ENCODE measurements at places on chromosomes 2 and 18. TPM values are rescaled to one million over a fixed set of nuclear protein-coding genes. Genes with fewer than 3 reads are reported as not detected.

DNA sequence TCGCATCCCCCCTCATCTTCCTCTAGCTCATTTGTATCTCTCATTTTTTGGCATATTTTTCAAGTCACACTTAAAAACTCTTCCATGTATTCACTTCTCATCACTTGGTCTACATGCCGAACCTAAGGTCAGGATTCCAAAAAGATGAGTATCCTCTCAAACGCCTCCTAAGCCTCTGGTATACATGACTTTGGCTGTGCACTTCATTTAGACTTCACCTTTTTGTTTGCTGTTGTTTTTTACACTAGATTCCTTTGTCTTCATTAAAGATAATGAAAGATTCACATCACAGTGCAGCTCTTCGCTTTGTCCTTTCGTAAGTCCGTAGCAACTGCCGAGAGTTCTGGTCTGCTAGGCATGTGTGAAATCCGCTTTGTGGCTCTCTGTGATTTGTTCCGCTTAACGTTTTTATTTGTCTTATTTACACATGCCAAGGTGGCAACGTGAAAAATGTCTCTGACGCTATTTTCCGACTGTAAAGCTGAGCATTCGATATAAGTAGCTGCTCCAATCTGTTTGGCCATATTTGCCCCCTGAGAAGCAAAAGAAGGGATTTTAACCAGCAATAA is 17.7 kb downstream of the RND3 start:
- DNase-seq: no peak

GRCh38 chr2:28390746-28391563 is 1.7 kb upstream of the FOSL2 start:
- DNase-seq: no peak

DNA sequence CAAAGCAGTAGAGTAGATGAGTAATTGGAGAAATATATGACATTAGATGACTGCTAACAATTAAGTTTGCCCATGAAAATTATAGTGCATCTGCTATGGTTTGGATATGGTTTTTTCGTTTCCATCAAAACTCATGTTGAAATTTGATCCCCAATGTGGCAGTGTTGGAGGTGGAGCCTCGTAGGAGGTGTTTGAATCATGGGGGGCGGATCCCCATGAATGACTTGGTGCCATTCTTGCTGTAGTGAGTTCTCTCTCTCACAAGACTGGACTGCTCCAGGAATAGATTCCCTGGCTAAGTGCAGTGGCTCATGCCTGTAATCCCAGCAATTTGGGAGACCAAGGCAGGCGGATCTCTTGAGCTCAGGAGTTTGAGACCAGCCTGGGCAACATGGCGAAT is 9.7 kb upstream of the CUL3 start:
- DNase-seq: no peak

DNA sequence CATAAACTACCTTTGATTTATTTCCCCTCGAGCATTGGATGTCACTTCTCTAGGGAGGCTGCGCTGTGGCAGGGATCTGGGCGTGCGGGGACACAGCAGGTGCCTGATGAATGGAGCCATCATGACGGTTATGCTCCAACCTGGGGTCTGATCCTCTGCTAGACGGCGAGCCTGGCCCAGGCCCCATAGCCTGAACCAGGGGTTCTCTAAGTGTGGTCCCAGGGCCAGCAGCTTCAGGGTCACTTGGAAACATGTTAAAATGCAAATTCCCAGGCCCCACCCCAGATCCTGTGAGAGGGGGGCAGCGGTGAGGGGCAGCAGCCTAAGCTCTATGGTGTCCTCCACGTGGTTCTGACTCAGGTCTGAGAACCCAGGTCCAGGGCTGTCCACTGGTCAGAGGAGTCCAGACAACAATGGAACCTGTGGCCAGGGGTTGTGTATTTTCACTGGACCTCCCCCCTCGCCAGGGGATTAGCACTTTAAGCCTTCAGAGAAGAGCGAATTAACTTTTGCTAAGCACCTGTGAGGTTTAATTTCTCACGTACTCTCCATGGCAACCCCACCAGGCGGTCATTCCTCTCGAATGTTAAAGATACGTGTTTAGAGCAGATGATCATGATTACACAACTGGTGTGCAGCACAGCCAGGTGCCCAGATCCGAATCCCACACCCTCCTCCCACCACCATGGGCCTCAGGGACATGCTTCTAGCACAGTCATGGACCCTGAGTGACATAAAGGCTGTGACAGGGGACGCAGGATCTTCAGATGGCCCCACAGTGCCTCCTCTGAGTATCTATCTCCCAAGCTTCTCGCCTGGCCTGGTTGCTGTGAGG is 1.6 kb upstream of the ARHGEF4 start:
- peak; percentile 46 for DNase-seq

GRCh38 chr2:235606004-235606715 is 112.3 kb downstream of the AGAP1 start:
- no peak for DNase-seq

DNA sequence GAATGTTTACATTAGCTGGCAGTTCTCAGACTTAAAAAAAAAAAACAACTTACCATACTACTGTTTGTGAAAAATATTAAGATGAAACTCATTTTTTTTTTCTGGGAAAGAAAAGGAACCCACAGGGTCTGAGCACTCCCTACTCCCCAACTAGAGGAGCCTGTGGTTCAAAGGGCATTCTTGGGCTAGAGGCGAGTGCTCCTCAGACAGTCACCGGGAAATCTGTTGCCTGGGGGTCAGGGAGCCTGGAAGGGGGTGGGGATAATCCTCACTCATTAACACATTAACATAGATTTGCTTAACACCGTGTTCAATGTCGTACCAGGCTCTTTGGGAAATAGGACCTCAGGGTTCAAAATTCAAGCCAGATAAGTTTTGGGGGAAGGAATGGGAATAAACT is 57.6 kb downstream of the LAMA3 start:
- no peak for DNase-seq

- no peak for DNase-seq
Observed at GRCh38 chr2:28231110-28231631, 161.5 kb upstream of the FOSL2 start.

- no peak for DNase-seq
Observed at GRCh38 chr2:69436596-69436937, 668 bp downstream of the NFU1 start.

- DNase-seq: no peak
Observed at GRCh38 chr2:191302459-191303139, 57.4 kb downstream of the MYO1B start.

GRCh38 chr2:176146645-176147044 is 4.7 kb upstream of the HOXD4 start:
- no peak for DNase-seq

GRCh38 chr2:81283081-81283480 is 978.5 kb upstream of the LRRTM1 start:
- DNase-seq: no peak

GRCh38 chr18:25099895-25100294 is 252.1 kb downstream of the ZNF521 start:
- DNase-seq: no peak

GRCh38 chr2:27736890-27737204 is 34.7 kb upstream of the MRPL33 start:
- no peak for DNase-seq

GRCh38 chr18:59994357-59994756 is 94.6 kb downstream of the PMAIP1 start:
- no peak for DNase-seq

- DNase-seq: no peak
Observed at GRCh38 chr2:10149635-10150034, 27.1 kb downstream of the RRM2 start.

- DNase-seq: no peak
Observed at GRCh38 chr18:40414155-40414754, 1540.8 kb upstream of the PIK3C3 start.

DNA sequence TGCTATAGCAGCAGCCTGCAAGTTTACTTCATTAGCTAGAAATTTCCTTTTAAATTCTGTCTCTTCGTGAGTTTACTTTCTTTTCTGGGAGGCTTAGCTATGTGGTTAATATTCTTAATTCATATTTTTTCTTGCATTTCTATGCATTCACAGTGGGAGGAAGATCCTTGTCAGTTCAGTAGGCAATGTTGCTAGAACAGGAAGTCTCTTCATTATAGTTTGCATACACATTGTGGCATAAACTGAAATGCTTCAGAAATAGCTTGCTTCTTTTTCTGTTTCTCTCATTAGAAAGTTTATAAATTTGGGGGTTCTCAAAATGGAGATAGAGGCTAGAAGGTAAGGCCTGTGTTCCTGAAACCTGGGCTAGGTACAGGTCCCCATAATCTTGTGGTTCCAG is 8.1 kb upstream of the ARHGAP15 start:
- DNase-seq: no peak

- DNase-seq: no peak
Observed at GRCh38 chr2:188512456-188512855, 220.8 kb downstream of the GULP1 start.

- no peak for DNase-seq
Observed at GRCh38 chr18:11948852-11949523, 32.3 kb upstream of the IMPA2 start.

DNA sequence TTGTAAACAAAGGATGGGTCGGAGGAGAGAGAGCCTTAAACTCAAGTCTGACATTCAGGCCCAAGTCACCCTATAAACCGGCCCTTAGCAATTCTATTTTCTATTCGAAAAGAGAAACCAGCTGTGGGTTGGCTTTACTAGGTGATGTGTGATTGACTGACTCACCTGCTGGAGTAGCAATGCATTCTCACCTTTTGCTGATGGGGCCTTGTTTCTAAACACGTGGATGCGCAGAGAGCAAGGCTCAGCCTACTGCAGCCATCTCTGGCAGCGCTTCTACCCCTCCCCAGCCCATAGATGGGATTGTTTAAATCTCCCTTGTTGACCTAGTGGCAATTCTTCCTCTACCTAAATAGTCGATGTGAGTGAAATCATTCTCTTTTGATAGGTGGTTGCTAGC is 138.5 kb downstream of the MEIS1 start:
- no peak for DNase-seq

GRCh38 chr18:70423120-70423519 is 134.3 kb downstream of the SOCS6 start:
- no peak for DNase-seq

DNA sequence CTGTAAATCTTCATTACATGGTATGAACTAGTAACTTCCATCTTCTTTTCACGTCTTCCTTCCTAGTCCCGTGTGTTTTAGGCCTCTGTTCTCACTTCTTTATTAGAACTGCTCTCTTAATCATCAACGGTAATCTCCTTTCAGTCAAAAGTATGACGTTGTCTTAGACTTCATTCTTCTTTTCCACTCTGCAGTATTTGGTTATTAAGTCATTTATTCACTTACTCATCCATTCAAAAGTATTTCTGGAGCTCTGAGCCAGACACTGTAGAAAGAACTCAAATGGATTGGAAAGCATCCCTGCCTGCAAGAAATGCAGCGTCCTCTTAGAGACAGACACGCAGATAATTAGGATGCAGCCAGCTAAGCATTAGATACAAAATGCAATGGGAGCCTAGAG is 494.6 kb upstream of the NRP2 start:
- no peak for DNase-seq

DNA sequence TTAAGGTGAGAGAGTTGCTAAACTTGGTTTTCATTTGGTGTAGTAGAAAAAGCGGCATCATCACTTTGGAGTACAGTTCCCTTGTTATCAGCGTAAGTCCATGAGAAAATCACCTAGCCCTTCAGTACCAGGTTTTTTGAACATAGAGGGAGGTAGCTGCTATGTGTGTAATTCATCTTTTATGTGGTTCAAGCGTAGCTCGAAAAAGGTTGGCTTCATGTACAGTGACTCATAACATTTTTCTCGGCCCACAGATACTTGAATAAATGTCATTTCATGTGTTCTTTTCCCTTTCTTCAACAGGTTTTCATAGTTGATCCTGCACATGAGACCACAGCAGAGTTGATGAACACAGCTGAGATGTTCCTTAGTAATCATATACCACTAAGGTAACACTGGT is 43.6 kb downstream of the UGGT1 start:
- DNase-seq: no peak

- no peak for DNase-seq
Observed at GRCh38 chr2:26940001-26940400, 30.4 kb upstream of the MAPRE3 start.

The KCNK3 gene
- total RNA-seq: 2.9 TPM

The SERPINB12 gene
- total RNA-seq: not detected

The DOK6 gene
- total RNA-seq: 15.1 TPM

The ASXL3 gene
- 3.9 TPM for total RNA-seq

The PROKR1 gene
- not detected for total RNA-seq

The TTN gene
- total RNA-seq: not detected

The C2orf92 gene
- total RNA-seq: 10.0 TPM

The LAMA1 gene
- total RNA-seq: 3.9 TPM

The CD207 gene
- total RNA-seq: not detected

The CNDP1 gene
- total RNA-seq: 0.22 TPM
